Activated CD4-positive, alpha-beta memory T cell treated with anti-CD3 and anti-CD28 coated beads, Interleukin-2, amount 10 ng/mL, durations not matched to agents 7 days and 5 days (primary cell): ENCODE measurements at places on chromosomes 3 and 15. TPM values are rescaled to one million over a fixed set of nuclear protein-coding genes. Genes with fewer than 3 reads are reported as not detected.

Gene CCDC54
- not detected for total RNA-seq

Gene GP9
- total RNA-seq: not detected

GRCh38 chr15:77475898-77476297 lies 55.2 kb downstream of the HMG20A start:
- H3K27ac ChIP-seq: no peak overlapping the region
- H3K36me3 ChIP-seq: peaks cover 41% of the 10 kb centered on the region
- no peak overlapping the region for H3K4me3 ChIP-seq

DNA sequence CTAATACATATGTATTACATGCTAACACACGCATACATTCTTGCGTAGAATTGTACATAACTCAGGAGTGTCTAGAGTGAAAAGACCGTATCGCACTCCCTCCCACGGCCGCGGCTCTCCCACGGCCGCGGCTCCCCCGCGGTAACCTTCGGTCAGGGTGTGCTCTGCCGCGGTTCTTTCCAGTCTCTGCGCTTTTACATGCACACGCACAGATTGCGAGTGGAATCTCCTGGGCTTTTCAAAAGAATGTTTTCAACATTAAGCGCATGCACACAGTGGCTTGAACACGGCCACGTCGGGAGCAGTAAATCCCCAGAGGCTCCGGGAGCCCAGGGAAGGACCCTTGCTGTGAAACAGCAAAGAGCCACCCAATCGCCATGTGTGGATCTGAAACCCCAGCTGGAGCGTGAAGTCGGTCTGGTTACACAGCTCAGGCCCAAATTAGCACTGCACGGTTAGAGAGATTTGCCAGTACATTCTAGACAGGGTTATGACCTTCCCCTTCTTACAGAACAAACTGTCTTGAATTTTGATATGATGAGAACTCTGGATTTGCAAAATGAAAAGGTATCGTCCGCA lies 805 bp upstream of the RGMA start:
- no peak overlapping the region for H3K27ac ChIP-seq
- no peak overlapping the region for H3K4me3 ChIP-seq
- no peaks in the 10 kb centered on the region for H3K36me3 ChIP-seq
- DNase-seq: no peak
- H3K4me1 ChIP-seq: peaks cover 14% of the 10 kb centered on the region

Gene C2CD4A
- 0.23 TPM for total RNA-seq

Gene PRSS50
- not detected for total RNA-seq

Gene HCN4
- total RNA-seq: not detected

DNA sequence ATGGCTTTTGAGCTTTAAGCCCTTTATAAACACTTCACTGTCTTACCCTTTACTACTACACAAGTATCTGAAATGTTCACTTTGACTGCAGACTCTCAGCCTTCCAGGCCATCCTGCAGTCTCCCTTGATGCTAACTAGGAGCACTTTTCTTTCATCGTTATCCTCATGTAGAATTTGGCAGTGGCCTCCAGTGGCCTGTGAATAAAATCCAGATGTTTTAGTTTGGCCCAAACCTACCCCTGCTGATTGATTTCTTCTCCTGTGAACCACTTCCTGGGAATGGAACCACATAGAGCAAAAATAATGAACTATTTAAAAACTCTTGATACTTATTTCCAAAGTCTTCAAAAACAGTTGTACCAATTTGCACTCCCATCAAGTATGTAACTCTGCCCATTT lies 271.9 kb downstream of the FEZF2 start:
- H3K4me1 ChIP-seq: no peaks in the 10 kb centered on the region
- no peaks in the 10 kb centered on the region for H3K27me3 ChIP-seq
- H3K27ac ChIP-seq: no peak overlapping the region
- H3K4me3 ChIP-seq: no peak overlapping the region

Gene CDCP1
- total RNA-seq: 2.2 TPM

DNA sequence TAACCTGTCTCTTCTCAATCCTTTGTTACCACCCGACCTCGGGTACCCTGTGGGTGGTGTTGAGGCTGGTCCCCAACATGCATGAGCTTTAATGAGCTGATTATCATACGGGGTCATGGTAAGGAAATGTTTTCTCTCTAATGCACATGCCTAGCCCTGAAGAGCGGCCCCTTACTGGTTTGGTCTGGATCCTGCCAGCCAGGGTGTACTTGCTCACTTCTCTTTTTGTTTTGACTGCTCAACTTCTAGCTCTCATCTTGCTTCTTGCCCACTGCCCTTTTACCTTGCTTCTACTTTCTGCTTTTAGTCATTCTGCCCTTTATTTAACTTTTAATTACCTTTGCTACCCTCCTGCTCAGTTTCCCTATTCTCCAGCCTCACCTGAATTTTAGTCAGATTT lies 44.3 kb upstream of the ACAD9 start:
- no peaks in the 10 kb centered on the region for H3K36me3 ChIP-seq
- peaks cover 3% of the 10 kb centered on the region for H3K27me3 ChIP-seq
- H3K4me3 ChIP-seq: no peak overlapping the region
- no peak for DNase-seq
- no peaks in the 10 kb centered on the region for H3K4me1 ChIP-seq

DNA sequence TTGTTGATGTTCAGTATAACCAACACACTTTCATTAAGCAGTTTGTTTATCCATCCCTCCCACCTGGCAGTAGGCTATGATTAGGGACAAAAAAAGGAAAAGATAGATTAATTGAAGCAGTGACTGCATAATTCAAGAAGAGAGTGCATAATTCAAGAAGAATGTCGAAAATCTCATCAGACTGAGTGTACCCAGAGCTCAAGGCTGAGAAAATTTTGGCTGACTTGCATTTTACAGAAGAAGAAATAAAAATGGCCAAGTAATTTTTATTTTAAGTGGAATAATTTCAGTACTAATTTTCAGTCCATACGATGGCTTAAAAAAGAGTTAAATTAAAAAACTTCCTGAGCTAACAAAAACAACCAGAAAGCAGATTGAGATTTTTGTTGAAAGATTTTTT lies 145.4 kb upstream of the LRRFIP2 start:
- no peak overlapping the region for H3K27ac ChIP-seq
- peaks cover 61% of the 10 kb centered on the region for H3K36me3 ChIP-seq
- H3K4me1 ChIP-seq: peaks cover 44% of the 10 kb centered on the region
- H3K27me3 ChIP-seq: no peaks in the 10 kb centered on the region
- H3K4me3 ChIP-seq: no peak overlapping the region

- no peaks in the 10 kb centered on the region for H3K4me1 ChIP-seq
- H3K27ac ChIP-seq: no peak overlapping the region
- no peak for DNase-seq
- H3K4me3 ChIP-seq: no peak overlapping the region
These were observed 60.2 kb downstream of the IL16 start for GRCh38 chr15:81256916-81257315.

Gene GOLGA8T
- total RNA-seq: not detected

GRCh38 chr15:65208647-65209046 lies 2.6 kb downstream of the CILP start:
- peaks cover 2% of the 10 kb centered on the region for H3K27me3 ChIP-seq
- DNase-seq: no peak
- no peaks in the 10 kb centered on the region for H3K36me3 ChIP-seq
- no peak overlapping the region for H3K4me3 ChIP-seq

- no peaks in the 10 kb centered on the region for H3K27me3 ChIP-seq
- H3K27ac ChIP-seq: no peak overlapping the region
- no peak for DNase-seq
- peaks cover 21% of the 10 kb centered on the region for H3K36me3 ChIP-seq
These were observed 48.8 kb downstream of the RAD18 start for GRCh38 chr3:8914491-8914890.

- no peak for DNase-seq
- no peak overlapping the region for H3K4me3 ChIP-seq
- no peaks in the 10 kb centered on the region for H3K36me3 ChIP-seq
- H3K4me1 ChIP-seq: peaks cover under 1% of the 10 kb centered on the region
- H3K27me3 ChIP-seq: no peaks in the 10 kb centered on the region
- no peak overlapping the region for H3K27ac ChIP-seq
These were observed 219.9 kb downstream of the CHST2 start for GRCh38 chr3:143339451-143339850.

DNA sequence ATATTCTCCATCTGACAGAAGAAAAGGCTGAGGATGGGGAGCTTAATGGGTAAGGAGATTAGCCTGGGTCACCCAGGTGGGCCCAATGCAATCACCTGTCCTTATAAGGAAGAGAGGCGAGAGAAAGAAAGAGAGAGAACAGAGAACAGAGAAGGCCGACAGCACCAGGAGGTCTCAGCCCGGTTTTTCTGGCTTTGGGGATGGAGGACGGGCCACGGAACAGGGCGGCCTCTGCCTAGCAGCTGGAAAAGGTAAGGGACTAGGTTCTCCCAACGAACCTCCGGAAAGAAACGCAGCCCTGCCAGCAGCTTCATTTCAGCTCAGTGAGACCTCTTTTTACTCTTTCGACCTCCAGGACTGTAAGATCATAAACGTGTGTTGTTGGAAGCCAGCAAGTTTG lies 196.0 kb upstream of the LYSMD4 start:
- DNase-seq: no peak
- H3K36me3 ChIP-seq: no peaks in the 10 kb centered on the region
- H3K27ac ChIP-seq: no peak overlapping the region
- H3K4me3 ChIP-seq: peak overlapping the region; percentile 18
- peaks cover 10% of the 10 kb centered on the region for H3K27me3 ChIP-seq

DNA sequence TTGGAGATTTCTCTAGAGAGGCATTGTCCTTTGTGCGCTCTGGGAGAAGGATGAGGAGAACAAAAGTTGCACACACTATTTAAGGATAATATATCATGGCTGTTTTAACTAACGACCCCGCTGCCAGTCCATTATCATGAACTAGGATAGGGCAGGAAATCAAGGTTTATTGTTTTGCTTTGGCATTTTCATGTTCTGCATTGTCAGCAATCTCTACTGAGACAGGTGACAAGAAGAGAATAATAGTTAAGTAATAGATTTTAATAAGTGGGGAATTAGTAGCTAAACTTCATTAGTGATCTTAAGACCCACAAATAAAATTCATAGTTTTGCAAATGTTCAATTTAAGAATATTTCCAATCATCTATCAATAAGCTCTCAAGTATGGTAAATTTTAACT lies 20.6 kb upstream of the GMNC start:
- no peaks in the 10 kb centered on the region for H3K36me3 ChIP-seq
- no peak overlapping the region for H3K27ac ChIP-seq
- H3K27me3 ChIP-seq: no peaks in the 10 kb centered on the region
- no peaks in the 10 kb centered on the region for H3K4me1 ChIP-seq
- no peak for DNase-seq

DNA sequence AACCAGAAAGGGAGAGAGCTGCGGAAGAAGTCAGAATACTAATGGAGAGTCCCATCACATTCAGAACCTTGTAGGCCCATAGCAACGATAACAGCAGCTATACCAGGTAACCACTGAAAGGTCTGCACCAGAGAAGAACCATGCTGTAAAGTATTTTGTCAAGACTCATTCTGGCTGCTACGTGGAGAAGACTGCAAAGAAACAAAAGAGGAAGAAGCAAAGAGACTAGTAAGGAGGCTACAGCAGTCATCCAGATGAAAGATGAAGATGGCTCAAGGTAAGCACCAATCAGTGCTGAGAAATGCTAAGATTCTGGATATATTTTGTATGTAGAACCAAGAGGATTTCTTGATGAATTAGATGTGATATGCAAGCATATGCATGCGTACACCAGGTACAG lies 39.6 kb downstream of the ACAP2 start:
- H3K27ac ChIP-seq: no peak overlapping the region
- no peak overlapping the region for H3K4me3 ChIP-seq
- peaks cover 22% of the 10 kb centered on the region for H3K36me3 ChIP-seq

Gene UCN2
- not detected for total RNA-seq

Gene ALDH1A2
- not detected for total RNA-seq

Gene ERC2
- total RNA-seq: not detected

Gene SENP7
- 28.3 TPM for total RNA-seq

- no peak for DNase-seq
- H3K4me3 ChIP-seq: no peak overlapping the region
- H3K27ac ChIP-seq: no peak overlapping the region
- H3K4me1 ChIP-seq: no peaks in the 10 kb centered on the region
These were observed 13.9 kb downstream of the CRYBG3 start for GRCh38 chr3:97835761-97836160.

Gene SMCO1
- total RNA-seq: not detected

DNA sequence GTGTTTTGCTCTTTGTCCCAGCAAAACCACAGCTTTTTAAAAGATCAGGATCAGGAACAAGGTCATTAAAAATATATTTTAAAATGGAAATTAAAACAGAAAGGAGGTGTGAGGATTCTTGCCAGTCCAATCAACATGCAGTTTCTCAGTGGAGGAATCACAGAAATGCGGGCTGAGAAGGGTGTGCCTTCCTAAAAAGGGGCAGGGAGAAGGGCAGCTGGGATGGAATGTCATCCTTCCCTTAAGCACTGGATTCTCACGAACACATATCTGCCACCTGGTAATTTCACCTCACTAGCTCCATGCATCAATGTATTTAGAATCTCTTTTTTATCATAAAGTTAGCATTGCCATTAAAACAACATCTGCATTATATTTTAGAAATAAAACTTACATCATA lies 21.4 kb downstream of the ABI3BP start:
- no peaks in the 10 kb centered on the region for H3K4me1 ChIP-seq
- no peaks in the 10 kb centered on the region for H3K36me3 ChIP-seq
- H3K27me3 ChIP-seq: peaks cover 4% of the 10 kb centered on the region
- no peak overlapping the region for H3K4me3 ChIP-seq
- no peak overlapping the region for H3K27ac ChIP-seq

DNA sequence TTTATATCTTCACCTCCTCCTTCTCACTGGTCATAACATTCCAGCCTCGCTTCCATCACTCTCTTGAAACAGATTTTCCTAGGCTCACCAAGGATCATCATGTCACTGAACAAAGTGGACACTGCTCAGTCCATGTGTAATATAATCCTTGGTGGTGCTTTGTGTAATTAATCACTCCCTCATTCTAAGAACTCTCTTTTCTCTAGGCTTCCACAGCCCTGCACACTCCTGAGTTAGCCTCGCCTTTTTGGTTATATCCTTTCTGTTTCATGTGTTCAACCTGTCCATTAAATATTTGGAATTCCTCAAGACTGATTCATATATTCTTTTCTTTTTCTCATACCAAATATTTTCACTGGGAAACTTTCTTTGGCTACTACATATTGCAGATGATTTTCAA lies 440.8 kb downstream of the PYDC2 start:
- H3K4me1 ChIP-seq: no peaks in the 10 kb centered on the region
- no peak for DNase-seq
- H3K27ac ChIP-seq: no peak overlapping the region
- H3K36me3 ChIP-seq: no peaks in the 10 kb centered on the region
- no peaks in the 10 kb centered on the region for H3K27me3 ChIP-seq
